ENCODE measurements at places on chromosomes 11 and 22. TPM values are rescaled to one million over a fixed set of nuclear protein-coding genes. Genes with fewer than 3 reads are reported as not detected.

GRCh38 chr11:121300313-121300971 is 7.9 kb downstream of the SC5D start:
- peaks cover 6% of the 10 kb centered on the region for H3K36me3 ChIP-seq
- no peak for DNase-seq
- no peaks in the 10 kb centered on the region for H3K4me1 ChIP-seq
- H3K27ac ChIP-seq = no peak overlapping the region

The HRAS gene
- total RNA-seq = 118 TPM

- no peaks in the 10 kb centered on the region for H3K4me1 ChIP-seq
- no peak overlapping the region for H3K27ac ChIP-seq
- no peak overlapping the region for H3K4me3 ChIP-seq
- no peak for DNase-seq
- H3K27me3 ChIP-seq = no peaks in the 10 kb centered on the region
- H3K36me3 ChIP-seq = no peaks in the 10 kb centered on the region
Observed at GRCh38 chr11:133115099-133115498, 417.2 kb downstream of the OPCML start.

The MS4A3 gene
- not detected for total RNA-seq

The HPX gene
- total RNA-seq = 1.3 TPM

The OR6T1 gene
- not detected for total RNA-seq

The RAB36 gene
- total RNA-seq = 5.9 TPM

GRCh38 chr11:95655536-95655935 is 134.0 kb downstream of the FAM76B start:
- no peak overlapping the region for H3K27ac ChIP-seq
- no peaks in the 10 kb centered on the region for H3K4me1 ChIP-seq
- H3K27me3 ChIP-seq = no peaks in the 10 kb centered on the region
- H3K36me3 ChIP-seq = no peaks in the 10 kb centered on the region
- no peak overlapping the region for H3K4me3 ChIP-seq

DNA sequence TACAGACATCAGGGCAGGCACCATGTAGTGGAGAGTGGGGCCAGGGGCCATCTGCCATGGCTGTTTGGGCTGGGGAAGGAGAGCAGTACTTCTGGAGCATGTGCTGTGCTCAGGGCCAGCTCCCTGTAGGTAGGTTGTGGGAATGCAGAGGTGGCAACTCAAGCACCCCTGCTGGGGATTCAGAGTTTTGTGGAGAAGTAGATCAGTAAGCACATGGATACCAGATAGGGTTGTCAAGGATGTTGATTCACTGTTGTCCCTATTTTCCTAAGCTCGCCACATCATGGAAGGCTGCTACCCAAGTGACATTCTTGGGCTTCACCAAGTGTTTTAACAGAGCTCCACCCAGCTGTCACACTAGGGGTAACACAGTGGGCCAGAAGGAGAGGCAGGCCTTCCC is 67.2 kb downstream of the BMAL1 start:
- H3K27me3 ChIP-seq = no peaks in the 10 kb centered on the region
- no peaks in the 10 kb centered on the region for H3K36me3 ChIP-seq
- no peak overlapping the region for H3K4me3 ChIP-seq
- H3K4me1 ChIP-seq = peaks cover 43% of the 10 kb centered on the region

GRCh38 chr11:105183987-105184386 is 44.4 kb upstream of the CARD18 start:
- H3K27me3 ChIP-seq = no peaks in the 10 kb centered on the region
- peaks cover 17% of the 10 kb centered on the region for H3K4me1 ChIP-seq

- DNase-seq = peak; percentile 57
- H3K36me3 ChIP-seq = no peaks in the 10 kb centered on the region
- peaks cover 25% of the 10 kb centered on the region for H3K27me3 ChIP-seq
- H3K27ac ChIP-seq = no peak overlapping the region
- no peak overlapping the region for H3K4me3 ChIP-seq
Observed at GRCh38 chr22:22955866-22956535, 68.4 kb downstream of the IGLL5 start.

The OLFML1 gene
- not detected for total RNA-seq

The MMP3 gene
- total RNA-seq = 38.8 TPM

GRCh38 chr22:46052331-46052771 is 75.4 kb upstream of the WNT7B start:
- peak overlapping the region; percentile 92 for H3K4me3 ChIP-seq
- peak overlapping the region; percentile 91 for H3K27ac ChIP-seq
- no peak for DNase-seq

GRCh38 chr11:11821899-11822298 is 19.9 kb upstream of the USP47 start:
- no peak for DNase-seq
- no peak overlapping the region for H3K4me3 ChIP-seq
- no peak overlapping the region for H3K27ac ChIP-seq
- H3K4me1 ChIP-seq = peaks cover 16% of the 10 kb centered on the region
- H3K27me3 ChIP-seq = peaks cover 2% of the 10 kb centered on the region

The SCGB2A2 gene
- not detected for total RNA-seq

The UPK3A gene
- total RNA-seq = not detected

GRCh38 chr22:30326706-30327362 is at the start of gene TBC1D10A:
Gene TBC1D10A, minus strand, starts transcription at chr22:30326941. Its CDS starts 60 bp downstream, at chr22:30326881.
- no peaks in the 10 kb centered on the region for H3K27me3 ChIP-seq
- H3K4me1 ChIP-seq = peaks cover 52% of the 10 kb centered on the region
- H3K27ac ChIP-seq = peak within 1 kb of the TSS; percentile 86
- peak within 1 kb of the TSS; percentile 87 for H3K4me3 ChIP-seq
- DNase-seq = peak; percentile 44

GRCh38 chr22:47619631-47620030 is 857.2 kb downstream of the TBC1D22A start:
- no peak for DNase-seq
- no peak overlapping the region for H3K4me3 ChIP-seq

The MYO7A gene
- total RNA-seq = not detected

The MMP1 gene
- 606 TPM for total RNA-seq

DNA sequence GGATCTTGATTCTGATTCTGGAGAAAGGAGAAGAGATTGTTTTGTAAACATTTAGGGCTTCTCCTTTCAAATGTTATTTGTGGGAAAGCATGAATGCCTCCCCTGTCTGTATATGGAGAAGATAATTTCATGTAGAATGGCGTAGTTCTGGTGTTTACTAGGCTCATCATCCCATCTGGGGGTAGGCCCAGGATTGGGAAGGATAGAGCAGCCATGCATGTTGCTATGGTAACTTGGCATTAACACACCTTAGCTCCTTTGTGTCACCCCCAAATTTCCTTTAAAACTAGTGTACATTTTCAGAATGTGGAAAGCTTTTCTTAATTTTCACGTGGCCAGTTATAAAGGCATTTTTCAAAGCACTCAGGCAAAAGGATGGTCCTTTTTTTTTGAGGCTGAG is 57.5 kb upstream of the EED start:
- no peak overlapping the region for H3K4me3 ChIP-seq
- no peaks in the 10 kb centered on the region for H3K36me3 ChIP-seq
- no peak for DNase-seq
- H3K27me3 ChIP-seq = no peaks in the 10 kb centered on the region
- no peaks in the 10 kb centered on the region for H3K4me1 ChIP-seq
- no peak overlapping the region for H3K27ac ChIP-seq

The AP2A2 gene
- 70.9 TPM for total RNA-seq

- H3K4me3 ChIP-seq = no peak overlapping the region
- H3K27ac ChIP-seq = no peak overlapping the region
- H3K4me1 ChIP-seq = peaks cover 38% of the 10 kb centered on the region
- no peaks in the 10 kb centered on the region for H3K36me3 ChIP-seq
Observed at GRCh38 chr11:94203070-94203469, 74.4 kb downstream of the PANX1 start.

The STIP1 gene
- 213 TPM for total RNA-seq

- H3K27ac ChIP-seq = no peak overlapping the region
- no peak overlapping the region for H3K4me3 ChIP-seq
- peaks cover 9% of the 10 kb centered on the region for H3K36me3 ChIP-seq
- peak; percentile 90 for DNase-seq
- no peaks in the 10 kb centered on the region for H3K4me1 ChIP-seq
- no peaks in the 10 kb centered on the region for H3K27me3 ChIP-seq
Observed at GRCh38 chr22:47835726-47836125, 1073.3 kb downstream of the TBC1D22A start.

All from HFFc6 (cell line).